ENCODE measurements at places on chromosomes 13 and 19. TPM values are rescaled to one million over a fixed set of nuclear protein-coding genes. Genes with fewer than 3 reads are reported as not detected.

- DNase-seq, result no peak
Measured at GRCh38 chr19:29365836-29366417, 153.0 kb upstream of the UQCRFS1 start.

DNA sequence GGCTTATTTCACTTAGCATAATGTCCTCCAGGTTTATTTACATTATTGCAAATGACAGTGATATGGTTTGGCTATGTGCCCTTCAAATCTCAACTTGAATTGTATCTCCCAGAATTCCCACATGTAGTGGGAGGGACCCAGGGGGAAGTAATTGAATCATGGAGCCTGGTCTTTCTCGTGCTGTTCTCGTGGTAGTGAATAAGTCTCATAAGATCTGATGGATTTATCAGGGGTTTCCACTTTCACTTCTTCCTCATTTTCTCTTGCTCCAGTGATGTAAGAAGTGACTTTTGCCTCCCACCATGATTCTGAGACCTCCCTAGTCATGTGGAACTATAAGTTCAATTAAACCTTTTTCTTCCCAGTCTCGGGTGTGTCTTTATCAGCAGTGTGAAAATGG lies 109.6 kb downstream of the VWA8 start:
- DNase-seq, result no peak

DNA sequence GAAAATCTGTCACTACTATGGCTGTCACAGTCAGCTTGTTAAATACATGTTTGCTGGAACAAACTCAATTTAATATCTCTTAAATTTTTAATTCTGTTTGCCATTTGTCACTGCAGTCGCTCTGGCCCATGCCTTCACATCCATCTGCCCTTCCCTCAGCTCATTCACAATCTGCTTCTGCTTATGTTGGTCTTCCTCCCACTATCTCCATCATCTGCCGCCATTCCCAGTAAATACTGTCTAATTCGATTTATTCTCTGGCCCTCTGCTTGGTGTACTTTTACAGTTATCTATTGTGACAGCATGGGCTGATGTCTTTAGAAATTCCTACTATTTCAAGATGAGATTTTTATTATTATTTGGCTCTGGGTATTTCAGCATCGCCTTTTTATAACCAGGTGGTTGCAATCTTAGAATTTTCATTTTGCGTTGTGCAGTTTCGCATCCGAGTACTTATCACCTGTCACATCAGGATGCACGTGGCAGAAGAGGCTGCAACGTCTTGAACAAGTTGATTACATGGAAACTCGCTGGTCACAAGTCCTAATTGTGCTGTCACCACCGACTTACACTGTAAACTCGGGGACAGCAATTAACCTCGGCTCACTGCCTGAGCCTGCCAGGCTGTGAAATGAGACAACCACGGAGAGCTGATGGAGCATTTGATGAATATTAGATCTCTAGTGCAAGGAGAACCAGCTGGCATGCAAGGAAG lies 158.4 kb downstream of the MYO16 start:
- DNase-seq, result no peak

DNA sequence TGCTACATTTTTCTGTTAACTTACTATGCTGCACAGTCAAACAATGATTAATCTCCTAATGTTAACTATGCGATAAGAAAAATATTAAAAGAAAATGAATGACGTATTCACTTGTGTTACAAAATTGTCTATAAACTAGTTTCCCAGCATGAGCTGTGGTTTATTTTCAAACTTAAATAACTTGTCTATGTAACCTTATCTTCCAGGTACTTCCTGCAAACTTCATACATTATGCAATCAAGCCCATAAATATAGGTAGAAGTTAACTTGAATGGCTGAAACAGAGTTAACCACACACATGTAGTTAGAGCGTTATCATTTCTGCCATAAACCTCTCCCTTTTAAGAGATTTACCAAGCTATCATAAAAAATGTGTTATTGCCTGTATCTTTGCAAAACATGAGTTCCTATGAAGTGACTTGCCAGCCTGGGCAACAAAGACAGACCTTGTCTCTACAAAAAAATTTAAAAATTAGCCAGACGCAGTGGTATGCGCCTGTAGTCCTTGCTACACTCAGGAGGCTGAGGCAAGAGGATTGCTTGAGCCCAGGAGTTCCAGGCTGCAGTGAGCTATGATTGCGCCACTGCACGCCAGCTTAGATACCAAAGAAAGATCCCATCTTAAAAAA lies 17.7 kb upstream of the KLF5 start:
- DNase-seq, result no peak

ZNF234 gene
- 18.6 TPM for total RNA-seq
